Tibial artery (tissue), 4 donors: ENCODE measurements at places on chromosomes 6 and 20.

GRCh38 chr6:152124429-152125074, 317.1 kb downstream of the ESR1 start:
- H3K27me3 ChIP-seq, result no peaks in the 10 kb centered on the region
- H3K4me3 ChIP-seq, result no peak overlapping the region
- peaks cover 54% of the 10 kb centered on the region for H3K4me1 ChIP-seq

DNA sequence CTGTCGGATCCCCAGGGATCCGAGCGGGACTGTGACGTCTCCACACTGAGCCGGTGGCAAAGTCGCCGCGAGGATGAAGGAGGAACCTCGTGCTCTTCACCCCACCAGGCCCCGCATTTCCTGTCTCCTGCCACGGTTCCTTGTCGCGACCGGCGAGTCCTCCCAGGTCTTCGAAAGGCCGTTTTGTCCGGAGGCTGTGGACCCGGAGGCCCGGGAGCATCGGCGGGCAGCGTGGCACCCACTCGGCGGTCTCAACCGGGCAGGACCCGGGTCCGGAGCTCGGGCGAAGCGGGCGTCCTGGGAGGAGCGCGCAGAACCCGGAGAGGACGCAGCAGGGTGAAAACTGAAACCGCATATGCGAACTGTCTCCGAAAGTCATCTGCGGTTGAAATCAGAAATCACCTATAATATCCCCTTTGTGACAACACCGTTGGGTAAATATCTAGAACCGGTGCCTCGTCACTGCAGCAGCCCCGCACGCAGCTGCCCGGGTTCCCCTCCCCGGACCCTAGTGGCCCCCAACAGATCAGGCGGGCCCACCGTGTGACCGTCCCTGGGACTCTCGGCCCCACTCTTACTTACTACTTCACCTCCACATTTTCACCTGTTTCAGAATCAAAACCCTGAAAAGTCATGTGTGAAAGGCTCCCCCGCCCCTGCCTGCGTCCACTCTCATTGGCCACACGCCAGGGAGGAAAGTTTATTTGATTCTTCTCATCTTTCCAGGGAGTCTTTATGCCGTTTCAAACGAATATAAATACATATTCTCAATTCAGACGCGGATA, 3.1 kb upstream of the ULBP2 start:
- H3K4me1 ChIP-seq, result peaks cover 27% of the 10 kb centered on the region
- no peak overlapping the region for H3K27ac ChIP-seq
- no peak for DNase-seq
- H3K4me3 ChIP-seq, result peak overlapping the region; percentile 51

DNA sequence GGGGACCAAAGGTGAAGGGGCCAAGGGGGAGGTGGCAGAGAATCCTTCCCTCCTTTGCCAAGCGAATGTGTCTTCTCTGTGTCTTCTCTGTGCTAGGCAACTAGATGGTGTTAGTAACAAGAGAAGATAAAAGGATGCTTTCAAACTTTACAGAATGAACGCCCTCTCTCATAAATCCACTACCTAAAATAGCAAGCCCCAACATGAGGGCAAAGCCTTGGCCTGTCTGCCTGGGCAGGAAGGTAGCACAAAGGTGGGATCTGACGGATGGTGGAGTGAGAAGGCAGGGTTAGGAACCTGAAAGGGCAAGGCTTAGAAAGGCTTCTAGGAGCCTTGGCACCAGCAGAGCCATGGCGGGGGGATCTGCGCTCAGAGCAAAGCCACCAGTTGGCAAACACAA, 13.6 kb upstream of the TGM3 start:
- no peaks in the 10 kb centered on the region for H3K27me3 ChIP-seq
- H3K27ac ChIP-seq, result no peak overlapping the region
- H3K4me1 ChIP-seq, result no peaks in the 10 kb centered on the region
- H3K4me3 ChIP-seq, result no peak overlapping the region
- no peak for DNase-seq
- no peaks in the 10 kb centered on the region for H3K36me3 ChIP-seq

DNA sequence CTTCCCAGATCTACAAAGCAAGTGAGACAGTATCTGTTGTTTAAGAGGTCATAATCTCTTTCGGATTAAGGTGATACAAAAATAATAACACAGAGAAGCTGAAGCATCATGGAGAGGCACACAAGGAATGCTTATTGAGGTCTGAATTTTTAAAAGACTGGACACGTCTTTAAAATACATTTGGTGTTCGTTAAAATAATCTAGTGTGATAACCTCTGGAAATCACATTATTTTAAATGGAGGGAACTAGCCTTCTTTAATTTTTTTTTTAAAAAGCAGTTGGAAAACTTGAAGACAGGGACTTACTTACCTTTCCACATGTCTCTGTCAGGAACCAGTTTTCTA, 1.9 kb upstream of the LRRC1 start:
- H3K27ac ChIP-seq, result no peak overlapping the region
- no peak for DNase-seq
- peak overlapping the region; percentile 92 for H3K4me3 ChIP-seq
- H3K27me3 ChIP-seq, result no peaks in the 10 kb centered on the region
- no peaks in the 10 kb centered on the region for H3K4me1 ChIP-seq

DNA sequence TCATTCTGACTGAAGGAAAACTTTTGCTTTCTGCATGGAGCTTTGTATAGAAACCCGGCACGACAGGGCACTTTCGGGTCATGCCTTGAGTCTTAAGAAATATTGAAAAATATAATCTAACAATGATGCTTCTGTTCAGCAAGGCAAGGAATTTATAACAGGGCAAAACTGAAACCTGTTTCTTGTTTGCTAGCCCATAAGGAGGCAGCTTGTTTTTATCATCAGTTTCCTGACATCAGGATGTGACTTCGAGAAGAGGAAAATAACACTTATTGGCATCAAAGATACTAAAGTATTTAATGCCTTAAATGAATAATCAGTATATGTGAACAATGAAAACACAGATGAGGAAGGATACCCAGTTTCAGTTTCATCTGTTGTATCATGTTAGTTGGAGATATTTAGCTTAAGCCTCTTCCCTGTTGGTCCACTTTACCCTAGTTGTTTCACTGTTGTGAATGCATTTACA, 146.5 kb downstream of the CDKAL1 start:
- H3K27me3 ChIP-seq, result no peaks in the 10 kb centered on the region
- no peak overlapping the region for H3K27ac ChIP-seq
- H3K4me1 ChIP-seq, result no peaks in the 10 kb centered on the region

- no peak for DNase-seq
- no peaks in the 10 kb centered on the region for H3K27me3 ChIP-seq
- H3K4me1 ChIP-seq, result no peaks in the 10 kb centered on the region
- H3K27ac ChIP-seq, result no peak overlapping the region
- no peaks in the 10 kb centered on the region for H3K36me3 ChIP-seq
Observed at GRCh38 chr6:107124934-107125348, 9.6 kb upstream of the BEND3 start.

DNA sequence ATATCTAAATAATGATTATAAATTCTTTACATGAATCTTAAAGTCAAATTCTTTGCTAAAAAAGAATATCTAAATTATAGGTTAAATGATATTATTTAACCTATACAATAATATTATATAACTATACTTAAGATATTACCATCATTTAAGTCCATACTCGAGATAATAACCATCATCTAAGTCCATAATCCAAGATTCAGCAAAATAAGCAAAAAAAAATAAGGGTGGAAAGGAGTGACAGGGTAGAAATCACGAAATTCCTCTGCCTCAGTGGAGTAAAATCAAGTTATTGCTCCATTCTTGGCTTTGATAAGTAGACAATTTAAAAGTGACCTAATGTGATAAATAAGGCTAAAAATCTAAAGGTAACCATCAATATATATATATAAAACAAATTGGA, 9.7 kb downstream of the IL17A start:
- no peak overlapping the region for H3K27ac ChIP-seq
- DNase-seq, result no peak
- no peaks in the 10 kb centered on the region for H3K4me1 ChIP-seq
- no peak overlapping the region for H3K4me3 ChIP-seq
- H3K27me3 ChIP-seq, result no peaks in the 10 kb centered on the region

DNA sequence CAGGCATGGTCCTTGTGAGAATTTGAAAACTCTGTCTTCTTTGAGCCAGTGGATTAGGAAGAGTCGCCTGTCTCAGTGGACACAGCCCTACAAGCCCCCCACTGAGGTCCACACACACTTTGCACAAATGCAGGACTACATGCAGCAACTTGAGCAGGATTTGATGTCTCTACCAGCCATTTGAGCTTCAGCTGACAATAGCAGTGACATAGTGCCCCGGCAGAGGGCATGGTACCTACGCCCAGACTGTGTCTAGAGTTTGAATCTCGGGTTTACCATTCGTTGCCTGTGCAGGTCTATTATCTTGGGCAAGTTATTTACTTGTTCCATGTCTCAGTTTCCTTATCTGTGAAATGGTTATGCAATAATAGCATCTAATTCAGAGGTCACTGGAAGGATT, 580.1 kb downstream of the TFAP2B start:
- no peaks in the 10 kb centered on the region for H3K4me1 ChIP-seq
- H3K36me3 ChIP-seq, result no peaks in the 10 kb centered on the region
- no peak overlapping the region for H3K27ac ChIP-seq
- no peak overlapping the region for H3K4me3 ChIP-seq

DNA sequence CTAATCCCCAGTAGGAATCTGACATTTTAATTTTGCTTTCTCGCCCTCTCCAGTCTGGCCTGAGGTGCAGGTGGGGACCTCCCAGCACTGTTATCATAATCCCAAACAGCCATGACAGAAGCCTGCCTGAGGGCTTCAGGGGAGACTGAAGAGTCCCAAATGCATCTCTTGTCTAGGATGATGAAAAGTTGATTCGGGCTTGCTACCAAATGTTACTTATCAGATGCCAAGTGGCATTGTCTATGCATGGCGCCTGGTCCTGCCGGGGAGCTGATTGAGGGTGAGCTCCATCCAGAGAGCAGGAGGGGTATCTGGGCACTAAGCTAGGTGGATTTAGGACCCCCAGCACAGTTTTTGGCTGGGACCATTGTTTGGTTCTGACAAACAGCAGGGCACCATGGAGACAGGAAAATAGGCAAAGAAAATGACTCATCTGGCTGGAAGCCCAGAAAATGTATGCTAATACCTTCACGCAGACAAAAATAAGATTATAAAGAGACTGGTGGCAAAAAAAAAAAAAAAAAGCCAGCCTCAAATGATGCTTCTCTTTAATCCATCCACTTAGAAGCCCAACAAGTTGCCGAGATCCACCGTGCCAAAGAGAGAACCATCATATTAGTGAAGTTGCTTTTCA, 513.7 kb upstream of the SULF2 start:
- no peak overlapping the region for H3K27ac ChIP-seq
- H3K4me1 ChIP-seq, result peaks cover 36% of the 10 kb centered on the region
- H3K4me3 ChIP-seq, result no peak overlapping the region
- no peaks in the 10 kb centered on the region for H3K36me3 ChIP-seq
- DNase-seq, result no peak

GRCh38 chr20:45933266-45934045, 1.0 kb upstream of the PCIF1 start:
- H3K4me3 ChIP-seq, result peak overlapping the region; percentile 90
- peak; percentile 89 for DNase-seq
- H3K27ac ChIP-seq, result peak overlapping the region; percentile 98
- peaks cover 24% of the 10 kb centered on the region for H3K4me1 ChIP-seq
- H3K27me3 ChIP-seq, result no peaks in the 10 kb centered on the region

DNA sequence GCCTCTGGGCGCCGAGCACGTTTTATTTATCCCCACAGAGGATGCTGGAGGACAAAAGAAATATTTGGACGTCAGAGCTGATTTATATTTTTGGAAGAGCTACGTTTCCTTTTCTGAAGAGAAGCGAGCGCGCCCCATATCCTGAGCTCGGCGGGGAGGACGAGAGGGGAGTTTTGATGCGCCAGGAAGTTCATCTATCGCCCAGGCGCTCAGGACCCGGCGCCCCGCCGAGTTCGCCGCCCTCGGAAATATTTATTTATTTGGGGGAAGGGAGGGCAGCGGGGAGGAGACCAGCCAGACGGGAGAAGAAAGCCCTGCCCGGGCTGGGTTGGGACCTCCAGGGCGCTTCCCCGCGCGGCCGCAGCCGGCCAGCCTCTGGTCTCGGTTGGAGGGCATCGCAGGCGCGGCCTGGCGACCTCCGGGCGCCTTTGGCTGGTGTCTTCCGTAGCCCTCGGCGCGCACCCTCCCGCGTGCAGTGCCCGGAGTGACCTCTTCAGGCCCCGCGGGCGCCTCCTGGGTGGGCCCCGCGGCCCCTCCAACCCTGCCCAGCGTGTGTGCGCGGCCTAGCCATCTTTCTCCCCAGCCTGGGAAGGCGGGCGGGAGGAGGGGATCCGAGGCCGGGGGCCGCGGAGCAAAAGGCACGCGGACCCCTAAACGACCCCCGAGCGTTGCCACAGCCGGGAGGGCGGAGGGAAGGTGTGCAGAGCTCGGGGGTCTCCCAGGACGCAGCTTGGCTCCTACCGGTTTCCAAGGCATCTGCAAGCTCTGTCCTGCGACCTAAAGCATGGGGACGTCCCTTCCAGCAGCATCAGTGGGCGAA, 5.4 kb upstream of the FOXF2 start:
- H3K27me3 ChIP-seq, result peaks cover 100% of the 10 kb centered on the region
- no peak for DNase-seq
- peaks cover 59% of the 10 kb centered on the region for H3K4me1 ChIP-seq
- no peaks in the 10 kb centered on the region for H3K36me3 ChIP-seq

GRCh38 chr6:36769183-36769675, 70.0 kb downstream of the CPNE5 start:
- no peaks in the 10 kb centered on the region for H3K36me3 ChIP-seq
- H3K27ac ChIP-seq, result no peak overlapping the region
- peaks cover 13% of the 10 kb centered on the region for H3K4me1 ChIP-seq
- H3K27me3 ChIP-seq, result no peaks in the 10 kb centered on the region

- no peaks in the 10 kb centered on the region for H3K4me1 ChIP-seq
- no peak overlapping the region for H3K4me3 ChIP-seq
- DNase-seq, result no peak
- no peak overlapping the region for H3K27ac ChIP-seq
- H3K36me3 ChIP-seq, result no peaks in the 10 kb centered on the region
- no peaks in the 10 kb centered on the region for H3K27me3 ChIP-seq
Observed at GRCh38 chr6:50198245-50198644, 148.5 kb upstream of the DEFB112 start.

GRCh38 chr6:26372308-26373144, 7.5 kb downstream of the BTN3A2 start:
- peaks cover 13% of the 10 kb centered on the region for H3K36me3 ChIP-seq
- no peaks in the 10 kb centered on the region for H3K27me3 ChIP-seq
- H3K4me1 ChIP-seq, result no peaks in the 10 kb centered on the region
- no peak overlapping the region for H3K27ac ChIP-seq
- no peak for DNase-seq

DNA sequence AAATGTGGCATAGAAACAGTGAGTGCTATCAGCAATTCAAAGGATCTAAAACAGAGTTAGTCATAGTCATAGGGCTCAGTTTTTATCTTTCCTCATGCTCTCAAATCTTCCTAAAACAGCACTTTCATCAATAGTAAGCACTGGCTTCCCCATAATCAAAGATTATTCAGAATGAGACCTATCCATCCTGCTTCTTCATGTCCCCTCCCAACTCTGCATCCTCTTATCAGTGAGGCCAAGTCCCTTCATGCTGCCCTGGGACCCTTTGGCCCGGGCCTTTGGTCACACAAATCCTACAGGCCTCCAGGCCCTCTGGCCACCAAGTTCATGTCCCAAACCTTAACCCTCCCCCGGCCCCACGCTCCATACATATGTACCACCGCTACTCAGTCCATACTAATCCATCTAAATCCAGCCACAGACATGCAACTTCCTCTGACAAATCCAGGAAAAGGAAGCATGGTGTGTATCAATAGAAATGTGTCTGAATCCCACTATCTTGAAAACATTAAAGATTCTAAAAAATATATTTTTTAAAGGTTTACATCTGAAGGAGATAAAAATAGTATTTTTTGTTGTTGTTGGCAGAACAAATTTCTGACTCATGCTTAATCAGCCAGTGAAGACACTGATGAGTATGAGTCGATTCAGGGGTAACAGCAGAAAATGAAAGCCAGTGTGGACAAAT, 143.5 kb downstream of the PDE7B start:
- H3K27ac ChIP-seq, result no peak overlapping the region
- H3K4me3 ChIP-seq, result no peak overlapping the region
- no peaks in the 10 kb centered on the region for H3K27me3 ChIP-seq
- no peaks in the 10 kb centered on the region for H3K4me1 ChIP-seq
